ENCODE measurements at places on chromosomes 16 and 17.

GRCh38 chr16:53971616-53972015 lies 267.7 kb downstream of the FTO start:
- DNase-seq: no peak

GRCh38 chr16:68607443-68607842 lies 37.7 kb upstream of the CDH3 start:
- no peak for DNase-seq

- DNase-seq: no peak
Measured at GRCh38 chr16:75252946-75253911, 1.8 kb upstream of the BCAR1 start.

DNA sequence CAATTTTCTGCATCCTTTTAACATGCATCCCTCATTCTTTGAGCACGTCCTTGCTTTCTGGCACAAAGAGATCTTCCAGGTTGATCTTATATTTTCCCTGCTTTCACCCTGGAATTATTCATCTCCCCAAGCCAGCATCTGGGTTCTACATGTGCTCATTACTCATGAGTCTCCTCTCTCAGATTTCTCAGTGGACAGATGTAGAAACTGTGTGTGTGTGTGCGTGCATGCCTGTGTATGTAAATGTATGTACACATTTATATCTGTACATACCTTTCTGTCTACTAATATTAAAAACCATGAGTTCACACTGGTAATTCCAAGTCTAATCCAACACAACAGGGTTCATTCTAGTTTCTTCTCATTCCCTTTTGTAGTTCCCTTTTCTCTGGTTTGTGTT lies 41.9 kb upstream of the NSRP1 start:
- DNase-seq: no peak

DNA sequence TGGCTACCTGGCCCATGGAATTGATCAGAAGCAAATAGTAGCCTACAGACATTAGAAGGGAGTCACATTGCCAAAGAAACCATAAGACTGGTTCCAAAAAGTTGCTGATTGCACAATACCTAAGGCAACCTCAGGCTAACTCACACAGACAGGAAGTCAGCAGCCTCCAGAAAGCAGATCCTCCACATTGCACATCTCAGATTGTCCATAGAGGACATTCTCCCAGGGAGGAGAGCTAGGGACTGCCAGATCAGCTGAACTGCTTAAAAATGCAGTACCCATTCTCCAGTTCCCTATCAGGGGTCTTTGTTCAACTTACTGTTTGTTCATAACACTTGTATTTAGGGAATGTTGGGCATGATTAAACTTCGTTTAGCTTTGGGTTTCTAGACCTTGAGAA lies 4.2 kb downstream of the CCL3 start:
- no peak for DNase-seq

DNA sequence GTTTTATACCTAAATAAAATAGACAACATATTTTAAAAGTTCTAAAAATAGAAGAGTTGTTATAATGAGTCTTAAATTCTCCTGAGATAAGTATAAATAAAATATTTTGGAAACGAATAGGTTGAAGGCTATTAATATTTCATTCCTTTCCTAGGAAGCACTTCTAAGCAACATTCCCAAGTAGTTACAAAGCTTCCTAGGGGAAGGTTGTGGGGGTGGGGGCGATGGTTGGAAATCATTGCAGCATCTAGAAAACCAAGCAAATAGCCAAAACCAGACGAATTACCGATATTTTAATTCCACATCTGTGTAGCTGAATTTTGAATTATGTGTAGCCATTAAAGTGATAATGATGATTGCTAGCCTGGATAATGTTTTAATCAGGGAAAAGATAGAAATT lies 26.9 kb downstream of the PTRH2 start:
- no peak for DNase-seq

- no peak for DNase-seq
Measured at GRCh38 chr16:77540646-77541045, 105.8 kb upstream of the ADAMTS18 start.

GRCh38 chr17:71071837-71072236 lies 902.5 kb downstream of the KCNJ2 start:
- no peak for DNase-seq

DNA sequence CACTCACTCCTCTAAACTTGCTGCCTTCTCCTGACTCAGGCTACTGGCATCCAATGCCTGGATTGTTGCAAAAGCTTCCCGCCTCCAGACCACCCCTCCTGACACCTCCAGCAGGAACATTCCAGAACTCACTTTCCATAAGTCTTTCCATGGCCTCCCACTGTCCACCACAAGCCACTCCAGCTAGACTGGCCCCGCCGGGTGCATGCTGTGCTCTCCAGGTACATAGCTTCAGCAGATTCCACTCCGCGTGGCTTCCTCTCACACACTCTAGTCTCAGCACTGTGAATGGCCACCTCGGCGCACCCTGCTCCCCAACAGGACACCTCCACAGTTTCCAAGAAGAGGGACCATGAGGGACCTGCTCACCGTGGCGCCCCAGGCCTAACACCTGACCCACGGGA lies 25.9 kb upstream of the FAAP100 start:
- no peak for DNase-seq

DNA sequence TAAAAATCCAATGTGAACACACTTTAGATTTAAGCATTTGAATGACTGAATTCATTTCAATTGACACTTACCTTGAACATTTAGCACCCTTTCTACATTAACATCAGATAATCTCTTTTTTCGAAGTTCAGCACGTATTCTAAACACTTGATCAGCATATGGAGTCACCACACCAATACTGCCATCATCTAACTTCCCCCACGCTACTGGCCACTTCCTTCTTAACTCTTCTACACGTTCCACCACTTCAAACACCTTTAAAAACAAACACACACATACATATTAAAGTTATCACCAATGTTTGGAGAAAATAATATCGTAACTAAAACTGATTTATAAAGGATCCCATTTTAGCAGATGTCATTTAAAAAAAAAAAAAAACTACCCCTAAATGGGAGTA lies 93.5 kb downstream of the CACNG1 start:
- no peak for DNase-seq

DNA sequence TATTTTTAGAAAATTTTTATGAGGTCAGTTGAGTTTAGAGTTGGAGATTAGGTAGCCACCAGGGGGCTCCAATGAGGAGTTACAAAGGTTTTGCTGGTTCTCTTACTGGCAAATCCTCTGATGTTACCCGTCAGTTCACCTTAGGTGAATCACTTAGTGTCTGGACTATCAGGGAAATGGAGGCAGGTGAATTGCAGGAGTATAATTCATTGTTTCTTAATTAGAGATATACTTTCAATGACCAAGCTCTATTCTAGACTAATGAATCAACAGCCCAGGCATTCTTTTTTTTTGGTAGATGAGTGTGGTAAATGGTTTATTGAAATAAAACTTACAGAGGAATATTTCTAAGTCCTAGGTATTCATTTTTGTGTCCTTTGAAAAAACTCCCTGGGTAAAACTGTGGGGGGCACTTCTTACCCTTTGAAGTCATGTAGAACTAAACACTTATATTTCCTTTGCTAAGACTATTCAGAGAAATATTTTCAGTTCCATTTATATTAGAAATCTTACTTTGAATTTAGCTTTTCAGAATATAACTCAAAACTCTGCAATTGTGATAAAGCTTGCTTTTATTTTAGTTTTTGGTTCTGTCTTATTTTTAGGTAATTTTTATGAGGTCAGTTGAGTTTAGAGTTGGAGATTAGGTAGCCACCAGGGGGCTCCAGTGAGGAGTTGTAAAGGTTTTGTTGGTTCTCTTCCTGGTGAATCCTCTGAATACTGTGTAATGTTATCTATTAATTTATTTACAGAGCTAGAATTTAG lies 17.7 kb downstream of the PSMD11 start:
- peak; percentile 11 for DNase-seq

- DNase-seq: no peak
Measured at GRCh38 chr17:45841186-45841585, 3.5 kb upstream of the SPPL2C start.

- DNase-seq: no peak
Measured at GRCh38 chr16:14056970-14057369, 14.1 kb upstream of the MRTFB start.

DNA sequence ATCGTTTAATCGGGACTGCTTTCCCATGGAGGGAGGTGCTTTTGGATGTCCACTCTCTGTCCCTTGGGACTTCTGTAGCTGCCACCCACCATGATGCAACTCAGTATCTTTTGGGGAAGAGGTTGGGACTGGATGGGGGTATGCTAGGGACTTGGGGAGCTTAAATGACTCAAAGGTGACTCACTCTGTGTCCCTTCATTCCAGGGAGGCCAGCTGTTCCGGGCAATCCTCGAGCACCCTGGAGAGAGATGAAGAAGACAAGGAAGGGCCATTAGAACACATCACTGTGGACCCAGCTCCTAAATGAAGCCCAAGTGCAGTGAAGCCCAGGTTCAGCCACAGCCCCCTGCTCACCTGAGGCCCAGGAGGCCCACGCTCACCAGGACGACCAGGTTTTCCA lies 4.6 kb downstream of the COL1A1 start:
- no peak for DNase-seq

- no peak for DNase-seq
Measured at GRCh38 chr16:31352376-31353115, 2.4 kb upstream of the ITGAX start.

DNA sequence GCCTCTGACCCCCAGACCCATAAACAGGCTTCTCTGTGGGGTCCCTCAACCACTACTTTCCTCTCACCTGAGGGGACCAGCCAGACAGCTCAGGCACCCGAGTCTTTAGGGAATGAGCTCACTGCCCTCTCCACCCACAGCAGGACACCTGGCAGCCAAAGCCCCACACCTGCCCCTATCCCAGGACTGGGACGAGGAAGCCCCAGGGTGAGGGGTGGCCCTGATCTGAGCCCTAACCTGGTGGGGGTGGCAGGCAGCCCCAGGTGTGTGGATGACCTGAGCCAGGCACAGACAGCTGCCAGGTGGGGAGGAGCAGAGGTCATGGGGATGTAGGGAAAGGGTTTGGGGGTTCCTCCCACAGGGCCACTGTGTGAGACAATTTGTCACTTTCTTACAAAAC lies 1.7 kb upstream of the TEX19 start:
- DNase-seq: no peak

- no peak for DNase-seq
Measured at GRCh38 chr17:27380551-27380950, 75.7 kb upstream of the KSR1 start.

DNA sequence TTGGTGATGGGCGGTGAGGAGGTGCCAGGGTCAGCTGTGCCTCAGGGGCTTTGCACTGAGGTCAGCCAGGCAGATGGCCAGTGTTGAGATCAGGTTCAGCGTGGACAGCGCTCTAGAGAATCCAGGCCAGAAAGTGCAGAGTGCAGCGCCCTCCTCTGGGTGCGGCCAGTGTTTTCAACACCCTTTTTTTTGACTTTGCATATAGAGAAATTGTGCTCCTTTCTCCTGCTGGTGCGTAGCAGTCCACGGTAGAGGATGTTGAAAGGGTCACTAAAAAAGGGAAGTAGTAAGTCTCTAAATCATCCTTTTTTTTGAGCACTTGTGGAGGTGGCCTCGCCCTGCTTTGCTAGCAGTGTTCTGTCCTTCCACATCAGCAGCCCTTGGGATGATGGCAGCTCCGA lies 53.9 kb downstream of the BANP start:
- no peak for DNase-seq

DNA sequence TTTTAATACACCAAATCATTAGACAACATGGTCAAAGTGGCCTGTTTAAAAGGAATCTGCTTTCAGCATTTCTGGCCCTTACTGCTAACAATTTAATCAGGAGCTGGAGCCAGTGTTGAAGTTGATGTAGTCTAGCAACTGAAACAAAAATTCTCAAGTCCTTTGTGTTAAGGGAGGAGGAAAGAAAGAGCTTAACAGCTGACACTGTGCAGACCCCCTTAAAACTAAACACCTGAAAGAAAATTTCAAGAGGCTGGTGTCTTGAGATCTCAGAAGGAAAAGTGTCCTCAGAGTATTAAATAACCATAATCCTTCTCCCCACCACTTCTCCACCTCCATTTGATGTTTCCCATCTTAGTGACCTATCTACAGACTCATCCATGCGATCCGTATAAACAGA lies 232.1 kb downstream of the FTO start:
- DNase-seq: no peak

DNA sequence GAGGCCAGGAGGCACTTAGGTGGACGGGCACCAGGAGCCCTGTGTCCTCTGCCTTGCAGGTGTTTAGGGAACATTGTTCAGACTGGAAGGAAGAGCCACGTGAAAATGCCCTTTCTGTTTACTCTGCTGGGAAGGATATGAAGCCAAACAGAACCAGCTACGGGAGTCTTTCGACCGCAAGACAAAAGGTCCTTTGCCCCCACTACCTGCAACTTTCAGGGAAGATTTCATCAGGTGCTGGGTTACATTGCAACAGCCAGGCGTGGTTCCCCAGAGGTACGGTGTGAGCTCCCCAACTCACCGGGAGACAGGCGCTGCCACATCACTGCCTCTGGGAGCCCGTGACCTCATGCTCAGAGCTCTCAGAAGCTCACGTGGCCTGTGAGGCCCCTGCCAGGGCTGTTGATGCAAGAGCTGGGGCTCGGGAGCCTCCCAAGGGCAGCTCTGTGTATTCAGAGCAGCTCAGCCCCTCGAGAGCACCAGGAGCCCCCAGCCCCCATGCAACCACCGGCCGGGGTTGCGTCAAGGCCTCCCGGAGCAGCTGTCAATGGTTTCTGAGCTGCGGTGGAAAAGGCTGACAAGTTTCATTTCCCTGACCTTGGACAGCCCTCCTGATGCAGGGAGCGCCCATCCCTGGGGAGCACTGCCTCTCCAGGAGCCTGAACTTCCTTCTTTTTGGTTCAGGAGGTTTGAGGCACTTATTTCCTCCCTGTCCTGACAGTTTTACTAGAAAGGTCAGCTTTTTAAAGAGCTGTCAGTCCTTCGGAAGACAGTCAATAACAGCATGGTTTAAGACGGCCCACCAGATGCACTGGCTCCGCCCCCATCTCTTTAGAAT lies 42.1 kb downstream of the TBC1D16 start:
- DNase-seq: no peak

- no peak for DNase-seq
Measured at GRCh38 chr16:57566436-57566835, 24.0 kb downstream of the ADGRG5 start.

- no peak for DNase-seq
Measured at GRCh38 chr16:19555938-19556771, 652 bp downstream of the VPS35L start.

DNA sequence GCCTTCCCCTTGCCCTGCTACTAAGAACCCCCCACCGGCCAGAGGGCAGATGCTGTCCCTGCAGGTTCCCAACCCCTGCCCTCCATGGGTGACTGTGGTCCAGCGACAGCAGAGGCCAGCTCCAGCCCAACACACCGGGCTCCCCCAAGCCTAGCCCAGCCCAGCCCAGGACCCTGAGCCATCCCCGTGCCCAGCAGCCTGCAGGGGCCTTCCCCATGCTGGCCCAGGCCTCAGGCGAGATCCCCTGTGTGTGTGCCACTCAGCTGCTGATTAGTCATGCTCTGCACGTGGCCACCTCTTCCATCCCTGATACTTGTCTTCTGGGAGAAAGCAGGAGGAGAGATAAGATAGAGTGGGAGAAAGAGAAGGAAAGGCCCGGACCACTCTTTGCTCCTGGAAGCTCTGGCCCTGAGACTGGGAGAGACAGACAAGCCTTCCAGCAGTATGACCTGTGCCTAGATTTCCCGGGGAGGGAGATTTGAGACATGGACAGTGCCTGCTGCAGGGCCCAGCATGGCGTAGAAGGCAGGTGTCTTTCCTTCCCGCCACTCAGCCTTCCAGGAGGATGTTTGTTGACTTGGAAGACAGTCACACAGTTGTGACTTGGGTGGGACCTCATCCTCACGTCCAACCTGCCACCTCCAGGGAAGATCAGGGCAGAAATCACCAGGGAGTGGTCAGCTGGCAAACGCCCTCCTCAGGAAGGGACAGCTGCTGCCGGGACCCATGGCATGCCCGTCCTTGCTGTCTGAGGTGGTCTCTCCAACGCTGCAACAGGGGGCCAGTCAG lies 41.3 kb upstream of the RASD1 start:
- DNase-seq: no peak
